ENCODE measurements at places on chromosomes 7 and 10.

- DNase-seq: no peak
Measured at GRCh38 chr7:2750004-2750407, 62.0 kb downstream of the AMZ1 start.

DNA sequence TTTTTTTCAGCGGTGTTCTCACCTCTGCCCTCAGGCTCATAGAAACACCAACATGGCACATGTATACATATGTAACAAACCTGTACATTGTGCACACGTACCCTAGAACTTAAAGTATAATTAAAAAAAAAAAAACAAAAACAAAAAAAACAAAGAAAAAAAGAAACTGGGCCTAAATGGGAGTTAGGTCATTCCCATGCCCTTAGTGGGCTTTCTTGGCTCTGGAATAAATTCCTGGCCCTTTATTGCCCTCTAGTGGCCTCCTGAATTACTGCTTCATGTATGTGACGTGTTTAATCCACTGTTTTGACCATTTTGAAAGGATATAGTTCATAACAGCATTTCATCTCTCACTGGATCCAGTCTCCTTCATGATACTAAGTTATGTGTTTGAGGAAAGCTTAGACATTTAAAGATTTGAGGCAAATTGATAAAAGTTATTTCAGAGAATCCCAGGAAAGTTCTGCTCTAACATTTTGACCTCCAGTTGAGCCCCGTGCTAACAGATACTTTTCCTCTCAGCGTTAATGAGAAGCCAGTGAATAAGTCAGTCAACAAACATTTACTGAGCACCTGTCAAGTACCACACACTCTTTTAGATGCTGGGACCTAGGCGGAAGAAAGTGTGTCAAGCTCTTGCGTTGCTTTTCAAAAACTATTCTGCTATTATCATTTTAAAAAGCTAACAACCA lies 54.7 kb upstream of the SYPL1 start:
- no peak for DNase-seq

DNA sequence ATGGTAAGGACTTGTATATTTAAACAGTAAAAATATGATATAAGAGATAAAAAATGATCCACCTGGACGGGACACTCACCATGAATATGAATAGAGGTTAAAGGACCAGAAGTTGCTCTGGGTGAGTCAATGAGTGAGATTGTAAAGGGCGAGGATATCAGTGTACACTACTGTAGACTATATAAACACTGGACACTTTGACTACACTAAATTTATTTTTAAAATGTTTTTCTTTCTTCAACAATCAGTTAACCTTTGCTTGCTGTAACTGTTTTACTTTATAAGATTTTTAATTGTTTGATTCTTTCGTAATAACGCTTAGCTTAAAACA lies 202.8 kb downstream of the VTI1A start:
- no peak for DNase-seq

DNA sequence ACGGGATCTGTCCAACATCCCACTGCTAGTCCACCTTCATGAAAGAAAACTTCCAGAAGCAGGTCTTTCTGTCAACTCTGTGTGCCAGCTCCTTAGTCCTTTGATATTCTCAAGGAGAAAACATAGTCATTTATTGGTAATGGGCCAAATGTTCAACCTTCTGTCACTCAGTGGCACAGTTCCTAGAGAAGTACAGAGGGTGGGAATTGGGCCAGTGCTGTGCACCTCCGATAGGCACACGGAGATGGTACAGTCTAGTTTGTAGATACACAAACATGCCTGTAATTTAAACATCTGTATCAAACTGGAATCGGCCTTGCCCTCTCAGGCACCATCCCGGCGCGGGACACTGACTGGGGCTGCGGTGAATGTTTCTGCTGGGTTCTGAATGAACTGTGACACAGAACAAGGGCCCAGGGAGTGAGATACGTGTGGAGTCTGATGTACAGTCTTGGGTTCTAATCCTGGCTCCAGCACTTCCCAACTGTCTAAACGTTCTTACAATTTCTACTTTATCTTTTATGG lies 213.9 kb upstream of the SHH start:
- DNase-seq: no peak

- no peak for DNase-seq
Measured at GRCh38 chr10:81576336-81576735, 298.7 kb upstream of the NRG3 start.

GRCh38 chr10:15879663-15880062 lies 19.4 kb upstream of the MINDY3 start:
- no peak for DNase-seq

- DNase-seq: no peak
Measured at GRCh38 chr10:1134156-1134555, 78.0 kb downstream of the WDR37 start.

DNA sequence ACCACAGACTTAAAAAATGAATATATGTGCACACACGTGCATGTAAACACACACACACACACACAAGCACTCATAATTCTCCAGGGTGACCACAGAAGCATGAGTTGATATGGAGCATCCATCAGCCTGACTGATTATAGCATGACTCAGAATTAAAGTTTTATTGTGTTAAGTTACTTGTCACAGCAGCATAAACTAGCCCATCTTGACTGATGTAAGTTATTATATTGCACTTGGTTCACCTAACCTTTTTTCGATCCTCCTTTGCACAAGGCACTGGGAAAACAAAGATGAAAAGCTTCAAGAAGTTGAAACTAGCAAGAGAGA lies 18.8 kb upstream of the SLC35G1 start:
- no peak for DNase-seq

GRCh38 chr7:20864221-20864620 lies 77.5 kb upstream of the SP8 start:
- no peak for DNase-seq

DNA sequence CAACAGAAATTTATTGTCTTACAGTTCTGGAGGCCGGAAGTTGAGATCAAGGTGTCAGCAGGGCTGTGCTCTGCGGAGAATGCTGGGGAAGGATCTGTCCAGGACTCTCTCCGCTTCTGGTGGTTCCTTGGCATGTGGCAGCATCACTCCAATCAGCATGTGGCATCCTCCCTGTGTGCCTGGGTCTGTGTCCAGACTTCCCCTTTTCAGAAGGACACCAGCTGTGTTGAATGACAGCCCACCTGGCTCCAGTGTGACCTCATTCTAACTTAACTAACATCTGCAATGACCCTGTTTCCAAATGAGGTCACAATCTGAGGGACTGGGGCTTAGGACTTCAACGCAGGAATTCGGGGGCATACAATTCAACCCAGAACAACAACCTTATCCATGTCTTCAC lies 141.9 kb downstream of the BMS1 start:
- no peak for DNase-seq

GRCh38 chr7:78587443-78588044 lies 789.0 kb downstream of the PHTF2 start:
- DNase-seq: no peak

- DNase-seq: no peak
Measured at GRCh38 chr7:83040484-83040883, 122.2 kb downstream of the PCLO start.

DNA sequence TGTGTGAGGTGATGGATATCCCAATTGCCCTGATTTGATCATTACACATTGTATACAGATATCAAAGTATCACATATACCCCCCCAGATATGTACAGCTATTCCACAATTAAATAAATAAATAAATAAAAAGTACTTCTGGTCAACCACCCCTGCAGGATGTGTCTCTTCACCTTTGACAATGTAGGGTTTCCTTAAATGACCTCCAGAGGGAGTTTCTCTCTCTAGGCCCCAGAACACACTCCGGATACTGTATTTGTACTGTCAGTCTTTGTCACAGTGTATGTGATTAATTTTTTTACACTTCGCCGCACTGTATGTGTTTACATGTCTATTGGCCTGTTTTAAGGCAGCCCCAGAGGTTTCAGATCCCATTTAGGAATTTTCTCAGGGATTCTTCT lies 123.6 kb downstream of the ADCYAP1R1 start:
- no peak for DNase-seq

DNA sequence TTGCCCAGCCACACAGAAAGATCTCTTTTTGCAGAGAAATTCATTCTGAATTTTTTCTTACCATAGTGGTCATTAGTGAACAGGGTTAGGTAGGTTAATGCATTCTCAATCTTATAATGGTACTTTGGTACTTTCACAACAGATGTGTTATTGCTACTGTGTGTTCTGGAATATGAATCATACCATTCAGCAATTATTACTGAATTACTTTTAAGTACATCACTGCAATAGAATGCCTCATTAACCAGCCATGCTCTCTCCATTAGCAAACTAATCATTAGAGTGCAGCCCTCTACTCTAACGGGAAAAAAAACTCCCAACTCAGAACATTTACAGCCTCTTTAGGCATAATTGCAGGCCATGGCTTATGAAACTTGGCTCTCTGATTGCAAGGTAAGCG lies 102.1 kb downstream of the DOCK4 start:
- no peak for DNase-seq

DNA sequence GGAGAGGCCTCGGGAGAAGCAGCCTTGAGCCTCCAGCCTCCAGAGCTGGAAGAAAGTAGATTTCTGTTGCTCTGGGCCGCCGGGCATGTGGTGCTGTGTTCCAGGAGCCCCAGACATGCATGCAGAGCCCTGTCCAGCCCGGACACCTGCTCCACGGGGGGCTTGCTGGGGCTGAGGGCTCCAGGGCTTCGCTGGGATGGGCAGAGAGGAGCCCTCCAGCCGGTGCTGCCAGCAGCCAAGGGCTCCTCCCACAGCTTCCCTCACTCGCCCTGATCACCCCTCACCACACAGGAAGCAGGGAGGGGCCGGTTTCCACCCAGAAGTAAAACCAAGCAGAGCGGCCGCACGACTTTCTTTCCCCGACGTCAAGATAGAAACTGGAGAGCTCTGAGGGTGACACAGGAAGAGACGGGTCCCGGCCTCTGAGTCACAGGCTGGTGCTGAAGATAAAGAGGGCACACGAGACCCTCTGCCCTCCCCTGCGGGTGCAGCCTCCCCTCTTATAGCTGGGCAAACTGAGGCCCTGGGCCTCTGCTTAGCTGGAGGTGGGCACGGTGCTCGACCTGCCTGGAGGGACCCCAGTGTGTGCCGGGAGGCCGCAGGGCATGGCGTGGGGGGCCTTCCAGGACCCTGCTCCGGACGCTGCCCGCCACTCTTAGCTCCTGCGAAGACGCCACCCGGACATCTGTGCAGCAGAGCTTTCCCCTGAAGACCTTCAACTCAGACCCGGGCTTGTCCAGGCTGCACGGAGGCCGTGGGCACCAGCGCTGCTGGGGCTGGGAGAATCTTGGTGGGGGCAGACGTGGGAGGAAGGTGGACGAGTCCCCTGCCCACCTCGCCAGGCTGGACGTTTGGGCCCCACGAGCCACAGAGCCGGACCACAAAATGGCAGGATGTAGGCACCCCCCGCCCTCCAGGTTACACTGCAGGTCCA lies 31.1 kb downstream of the ADAP1 start:
- DNase-seq: peak; percentile 88

DNA sequence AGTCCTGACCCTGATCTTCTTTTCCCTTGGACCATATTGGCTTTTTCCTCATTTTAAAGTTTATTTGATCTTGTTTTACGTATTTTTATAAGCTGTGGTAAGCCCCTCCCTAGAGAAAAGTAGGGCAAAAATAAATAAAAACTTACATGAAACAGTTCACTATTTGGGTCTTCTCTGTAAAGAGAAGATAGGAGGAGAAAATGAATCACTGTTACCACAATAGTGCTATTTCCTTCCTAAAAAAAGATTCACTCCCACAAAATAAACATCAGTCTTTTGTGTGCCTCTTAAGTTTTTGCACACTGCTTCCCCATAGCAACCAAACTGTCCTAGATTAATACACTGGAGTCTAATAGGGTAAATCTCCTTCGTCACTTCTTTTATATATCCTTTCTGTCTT lies 1.4 kb upstream of the SVIL start:
- DNase-seq: no peak

DNA sequence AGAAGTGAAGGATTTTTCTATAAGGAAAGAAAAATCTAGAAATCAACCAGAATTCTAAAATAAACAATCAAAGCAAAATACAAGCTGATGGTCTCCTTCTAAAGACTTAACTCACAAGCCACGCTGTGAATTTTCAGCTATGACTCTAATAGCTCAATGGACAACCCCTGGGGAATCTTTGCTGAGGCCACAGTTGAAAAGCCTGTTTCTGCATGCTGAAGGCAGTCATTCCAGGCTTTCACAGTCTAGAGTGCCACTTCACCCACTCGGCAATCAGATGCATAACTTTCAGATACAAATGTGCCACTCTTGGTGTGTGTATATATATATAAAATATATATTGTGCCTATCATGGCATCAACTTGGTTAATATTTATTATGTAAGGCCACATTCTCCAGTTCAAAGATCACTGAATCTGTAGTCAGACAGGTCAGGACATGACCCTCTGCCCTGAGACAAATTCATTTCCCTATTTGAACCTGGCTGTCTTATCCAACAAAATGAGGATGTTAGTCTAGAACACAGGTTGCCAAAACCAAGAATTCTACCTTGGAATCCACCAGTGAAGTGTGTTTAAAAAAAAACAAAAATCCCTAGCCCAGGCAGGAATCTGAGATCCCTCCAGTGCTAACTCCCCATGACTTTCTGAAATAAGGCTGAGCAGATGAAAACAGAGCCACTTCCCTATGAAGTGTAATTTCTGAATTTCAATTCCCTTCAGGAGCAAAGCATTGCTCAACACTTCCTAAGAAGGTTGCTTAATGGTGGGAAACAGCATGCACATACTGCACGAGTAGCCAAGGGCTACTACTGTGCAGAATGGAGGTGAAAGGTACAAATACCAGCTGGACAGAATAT lies 9.9 kb downstream of the LIPA start:
- no peak for DNase-seq

- DNase-seq: no peak
Measured at GRCh38 chr7:74633451-74633921, 24.0 kb upstream of the GTF2I start.

- DNase-seq: no peak
Measured at GRCh38 chr10:36173364-36173763, 531.3 kb upstream of the FZD8 start.

DNA sequence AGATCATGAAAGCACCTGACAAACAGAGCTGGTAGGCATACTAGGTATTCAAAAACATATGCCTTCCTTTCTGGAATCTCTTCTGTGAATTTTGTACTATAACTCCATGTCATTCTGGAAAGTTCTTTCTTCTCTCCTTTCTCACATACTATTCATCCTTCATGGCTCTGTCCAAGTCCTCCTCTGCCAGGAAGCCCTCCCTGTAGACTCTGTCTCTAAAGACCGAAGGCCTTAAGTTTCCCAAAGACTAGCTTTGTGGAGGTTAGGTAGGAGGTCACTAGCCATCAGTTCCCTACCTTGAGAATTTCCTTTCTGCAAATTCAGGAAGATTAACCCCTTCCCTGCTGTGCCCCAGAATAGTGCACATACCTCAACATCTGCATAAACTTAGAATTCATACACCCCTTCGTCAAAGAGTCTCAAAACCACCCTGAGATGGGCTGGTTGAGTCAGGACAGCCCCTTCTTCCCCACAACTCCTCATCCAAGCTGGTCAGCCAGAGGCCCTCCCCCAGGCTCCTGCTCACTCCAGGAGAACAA lies 20.6 kb downstream of the SORBS1 start:
- DNase-seq: no peak

- DNase-seq: no peak
Measured at GRCh38 chr10:87066865-87067264, 27.8 kb downstream of the GLUD1 start.

- DNase-seq: no peak
Measured at GRCh38 chr10:130242513-130242912, 106.3 kb downstream of the GLRX3 start.

Data from activated T-cell treated with anti-CD3 and anti-CD28 coated beads, Interleukin-2, amount 50 U/mL, for 1 hour (primary cell).